COR-L47 (cell line): ENCODE measurements at places on chromosomes 12 and 14.

DNA sequence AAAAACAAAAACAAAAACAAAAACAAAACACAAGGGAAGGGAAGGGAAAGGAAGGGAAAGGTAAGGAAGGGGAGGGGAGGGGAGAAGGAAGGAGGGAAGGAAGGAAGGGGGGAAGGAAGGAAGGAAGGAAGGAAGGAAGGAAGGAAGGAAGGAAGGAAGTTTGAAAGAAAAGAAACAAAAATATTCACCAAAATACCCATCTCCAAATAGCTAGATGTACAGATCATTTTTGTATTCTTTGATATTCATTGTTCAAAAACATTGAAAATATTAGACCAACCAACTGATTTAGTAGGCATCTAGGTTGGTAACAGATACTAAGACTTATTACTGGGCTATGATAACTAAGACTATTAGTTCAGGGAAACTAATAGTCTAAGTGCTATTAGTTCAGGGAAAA, 39.1 kb upstream of the USP15 start:
- no peak for DNase-seq

- no peak for DNase-seq
Observed at GRCh38 chr12:131928080-131928710, 881 bp upstream of the PUS1 start.

DNA sequence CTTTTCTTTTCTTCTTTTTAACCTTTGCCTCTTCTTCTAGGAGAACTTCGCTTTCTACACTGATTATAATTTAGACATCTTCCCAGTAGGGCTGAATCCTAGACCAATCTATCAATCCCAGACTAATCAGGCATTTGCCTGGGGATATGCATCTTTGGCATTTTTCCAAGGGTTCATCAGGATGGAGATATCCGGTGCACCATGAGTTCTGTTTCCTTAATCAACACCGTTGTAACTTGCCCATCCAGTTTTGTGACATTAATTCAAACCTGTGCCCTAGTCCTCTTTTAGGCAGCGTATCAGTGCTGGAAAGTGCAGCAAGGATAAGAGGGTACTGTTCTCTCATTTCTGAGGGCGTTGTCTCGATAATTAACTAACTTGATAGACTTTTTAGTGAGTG, 617 bp upstream of the MGP start:
- DNase-seq, result peak; percentile 29

DNA sequence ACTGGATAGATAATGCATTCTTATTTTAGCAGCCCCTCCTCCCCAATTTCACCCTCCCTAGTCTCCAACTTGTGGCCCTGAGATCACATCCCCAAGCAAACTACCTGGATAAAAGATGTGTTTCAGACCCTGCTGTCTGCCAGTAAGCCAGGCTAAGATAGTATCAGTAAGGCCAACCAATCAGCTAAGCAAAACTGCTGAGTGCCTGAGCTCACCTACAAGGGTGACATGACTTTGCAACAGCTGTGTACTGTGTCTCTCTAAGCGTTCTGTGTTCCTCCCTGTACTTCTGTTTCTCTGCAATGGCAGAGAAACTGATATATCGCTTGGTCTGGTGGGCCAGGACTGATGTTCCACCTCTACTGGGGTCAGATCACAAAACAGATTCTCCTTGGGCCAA, 224.9 kb downstream of the BTG1 start:
- DNase-seq, result no peak

DNA sequence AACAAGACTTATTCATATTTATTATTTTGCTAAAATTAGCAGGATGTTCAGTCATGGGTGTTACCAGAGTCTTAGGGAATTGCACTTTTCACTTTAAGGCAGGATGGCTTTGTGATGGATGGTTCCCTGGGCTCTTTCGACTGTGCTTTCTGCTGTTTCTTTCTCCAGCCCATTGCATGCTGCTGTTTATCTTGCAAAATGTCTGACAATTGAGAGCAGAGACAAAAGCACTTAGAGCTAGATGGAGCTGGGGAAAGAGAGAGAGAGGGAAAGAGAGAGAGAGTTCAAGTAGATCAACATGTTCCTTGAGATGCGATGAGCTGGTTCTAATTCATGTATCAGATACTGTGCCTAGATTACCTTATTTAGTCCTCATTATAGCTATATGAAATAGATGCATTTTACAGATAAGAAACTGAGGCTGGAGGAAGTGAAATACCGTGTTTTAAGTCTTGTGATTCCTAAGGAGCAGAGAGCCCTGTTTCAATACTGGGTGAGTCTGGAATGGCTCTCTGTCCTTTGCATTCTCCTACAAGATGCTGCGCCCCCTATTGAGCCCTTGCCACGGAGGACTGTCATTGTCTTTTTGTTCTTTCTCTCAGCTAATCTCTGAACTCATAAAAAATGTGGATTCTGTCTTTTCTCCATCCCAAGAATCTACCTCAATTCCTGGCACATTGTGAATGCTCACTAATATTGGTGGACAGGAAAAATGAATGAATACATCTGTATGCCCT, 227.9 kb downstream of the ALG10B start:
- DNase-seq, result no peak

- DNase-seq, result no peak
Observed at GRCh38 chr14:101009531-101009930, 106.0 kb upstream of the RTL1 start.

GRCh38 chr12:129687731-129688130, 216.1 kb downstream of the TMEM132D start:
- no peak for DNase-seq

DNA sequence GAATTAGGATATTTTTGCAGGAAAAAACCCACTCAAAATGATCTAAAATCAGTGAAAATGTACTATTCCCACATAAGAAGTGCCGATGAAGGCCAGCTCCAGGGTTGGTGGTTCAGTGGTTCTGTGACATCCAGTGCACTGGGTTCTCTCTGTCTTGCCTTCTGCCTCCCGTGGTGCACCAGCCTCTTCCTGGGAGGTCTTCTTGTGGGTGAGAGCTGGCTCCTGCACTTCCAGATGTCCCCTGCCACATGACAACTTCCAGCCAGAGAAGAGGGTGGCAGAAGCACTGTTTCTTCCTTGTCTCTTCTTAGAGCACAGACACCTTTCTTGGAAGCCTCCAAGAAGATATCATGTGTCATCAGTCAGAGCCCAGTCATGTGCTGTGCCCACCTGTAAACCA, 170.9 kb downstream of the PELI2 start:
- no peak for DNase-seq

- DNase-seq, result no peak
Observed at GRCh38 chr12:119682639-119683252, 14.8 kb downstream of the PRKAB1 start.

- DNase-seq, result no peak
Observed at GRCh38 chr12:32151086-32151485, 44.4 kb downstream of the BICD1 start.

- DNase-seq, result no peak
Observed at GRCh38 chr14:34502001-34502400, 37.5 kb downstream of the EAPP start.

DNA sequence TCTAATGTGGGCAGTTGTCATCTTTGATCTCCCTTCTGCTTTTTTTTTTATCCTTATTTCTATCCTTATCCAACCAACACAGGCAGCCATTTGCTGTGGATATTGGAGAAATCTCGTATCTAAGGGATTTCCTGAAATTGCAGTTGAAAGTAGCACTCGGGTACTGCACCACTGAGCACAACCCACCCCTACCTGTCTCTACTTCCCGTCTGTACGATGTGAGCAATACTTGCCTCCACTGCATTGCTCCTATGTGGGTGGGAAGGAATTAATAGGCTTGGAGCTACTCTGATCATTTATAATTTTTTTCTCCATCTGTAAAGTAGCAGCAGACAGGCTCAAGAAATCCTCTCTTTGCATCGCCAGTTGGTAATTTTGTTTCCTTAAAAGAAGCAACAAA, 300.4 kb downstream of the SNAPC1 start:
- DNase-seq, result no peak

DNA sequence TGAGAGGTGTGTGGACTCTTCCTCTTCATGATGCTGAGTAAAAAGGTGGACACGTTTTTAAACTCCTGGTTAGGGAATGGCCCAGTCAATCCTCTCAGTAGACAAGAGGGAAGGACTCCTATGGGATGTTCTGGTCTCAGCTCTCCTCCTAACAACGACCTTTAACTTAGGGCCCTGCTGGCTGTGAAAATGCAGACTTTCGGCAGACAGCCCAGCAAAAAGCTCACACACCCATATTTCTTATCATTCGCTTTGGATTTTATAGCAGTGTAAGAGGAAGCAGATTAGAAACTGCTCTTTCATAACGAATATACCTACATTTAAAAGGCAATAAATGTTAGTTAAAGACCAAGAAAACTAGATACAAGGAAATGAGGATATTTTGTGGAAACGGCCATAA, 18.0 kb upstream of the YARS2 start:
- no peak for DNase-seq

DNA sequence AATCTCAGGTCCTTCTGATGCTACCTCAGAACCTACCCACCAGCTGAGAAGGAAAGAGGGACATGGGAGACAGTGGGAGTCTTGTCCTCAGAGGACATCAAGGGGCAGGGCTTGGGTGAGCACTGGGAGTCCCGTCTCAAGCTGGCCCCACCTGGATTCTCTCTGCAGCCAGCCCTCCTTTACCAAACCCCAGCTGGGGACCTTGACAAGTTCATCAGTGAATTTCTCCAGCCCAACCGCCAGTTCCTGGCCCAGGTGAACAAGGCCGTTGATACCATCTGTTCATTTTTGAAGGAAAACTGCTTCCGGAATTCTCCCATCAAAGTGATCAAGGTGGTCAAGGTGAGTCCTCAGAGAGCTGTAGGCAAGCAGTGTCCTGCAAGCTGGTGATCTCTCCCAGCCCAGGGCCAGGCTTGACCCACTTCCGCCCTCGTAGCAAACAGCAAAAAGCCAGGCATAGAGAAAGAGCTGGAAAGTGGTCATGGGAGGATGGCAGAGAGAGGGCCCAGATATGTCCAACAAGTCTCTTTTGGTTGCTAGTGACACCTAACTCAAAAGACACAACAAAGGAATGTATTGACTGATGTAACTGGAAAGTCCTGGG, 14.2 kb upstream of the OAS2 start:
- DNase-seq, result no peak

DNA sequence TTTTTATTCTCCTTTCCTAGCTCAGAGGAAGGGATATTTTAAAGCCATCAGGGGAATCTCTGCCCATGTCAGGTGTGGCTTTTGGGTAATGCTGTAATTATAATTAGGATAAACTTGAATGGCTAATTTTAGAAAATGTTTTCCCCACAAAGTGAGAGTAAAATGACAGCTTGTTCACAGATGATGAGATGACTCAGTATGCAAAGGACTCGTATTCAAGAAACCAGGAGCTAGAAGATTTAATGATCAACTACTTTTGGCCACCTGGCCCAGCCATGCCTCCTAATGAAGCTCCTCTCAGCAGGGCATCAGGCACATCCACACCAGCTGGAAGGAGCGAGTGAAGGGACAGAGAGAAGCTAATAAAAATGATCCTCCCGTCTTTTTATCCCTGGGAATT, 29.0 kb upstream of the PLEKHG7 start:
- DNase-seq, result no peak

- DNase-seq, result no peak
Observed at GRCh38 chr14:31842899-31843298, 234.2 kb upstream of the ARHGAP5 start.

DNA sequence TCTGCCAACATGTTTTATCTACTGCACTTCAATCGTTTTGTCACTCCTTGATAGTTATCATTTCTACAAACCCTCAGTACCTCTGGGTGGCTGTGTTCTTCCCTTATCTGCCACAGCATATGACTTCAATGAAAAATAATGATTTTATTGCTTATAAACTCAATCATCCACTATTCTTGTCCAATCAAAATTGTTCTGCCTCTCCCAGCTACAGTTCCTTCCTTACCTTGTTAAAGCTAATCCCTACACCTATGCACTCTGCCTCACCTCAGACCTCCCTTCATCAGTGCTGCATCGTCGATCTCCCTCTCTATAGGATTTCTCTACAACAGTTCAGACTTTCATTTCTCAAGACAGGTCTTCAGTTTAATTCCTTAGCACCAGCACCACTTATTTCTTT, 58.8 kb downstream of the ERGIC2 start:
- no peak for DNase-seq

GRCh38 chr14:24113379-24113800, 1.2 kb upstream of the DCAF11 start:
- DNase-seq, result no peak

- peak; percentile 55 for DNase-seq
Observed at GRCh38 chr14:81324011-81324410, 76.1 kb downstream of the STON2 start.
